ENCODE measurements at places on chromosomes 1 and 21.

- no peak for DNase-seq
Measured at GRCh38 chr1:6832531-6833188, 47.4 kb downstream of the CAMTA1 start.

DNA sequence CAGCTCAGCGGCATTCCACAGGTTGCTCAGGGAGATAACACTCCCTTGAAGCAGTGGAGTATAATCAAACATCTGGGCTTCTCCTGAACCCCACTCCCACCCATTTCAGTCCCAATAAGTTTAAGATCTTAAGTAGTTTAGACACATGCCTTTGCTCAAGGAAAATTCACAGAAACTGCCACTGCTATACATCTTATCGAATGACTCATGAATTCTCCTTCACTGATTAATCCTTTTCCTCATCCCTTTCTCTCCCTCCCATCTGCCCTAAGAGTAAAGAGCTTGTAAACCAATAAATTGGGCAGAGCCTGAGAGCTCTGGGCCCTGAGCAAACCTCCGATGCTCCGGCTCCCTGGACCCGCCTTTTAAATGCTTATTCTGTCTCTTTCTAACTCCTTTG lies 10.2 kb downstream of the VN1R5 start:
- no peak for DNase-seq

DNA sequence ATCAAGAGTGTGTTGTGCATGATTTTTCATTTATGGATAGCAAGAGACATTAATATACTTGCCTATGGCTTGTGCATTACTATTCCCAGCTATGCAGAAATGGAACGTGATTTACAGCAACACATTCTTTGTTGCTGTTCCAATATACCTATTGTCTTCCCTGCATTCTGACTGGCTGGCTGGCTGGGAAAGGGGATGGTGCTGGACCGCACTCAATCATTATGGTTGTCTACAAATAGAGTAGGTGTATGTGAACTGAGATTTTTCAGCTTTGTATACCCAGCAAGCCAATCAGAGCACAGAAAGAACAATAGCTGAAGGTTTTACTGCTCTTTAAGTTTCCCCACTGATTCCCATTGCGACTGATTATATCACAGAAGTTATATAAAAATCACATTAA lies 167.5 kb downstream of the ATG4C start:
- DNase-seq: no peak

DNA sequence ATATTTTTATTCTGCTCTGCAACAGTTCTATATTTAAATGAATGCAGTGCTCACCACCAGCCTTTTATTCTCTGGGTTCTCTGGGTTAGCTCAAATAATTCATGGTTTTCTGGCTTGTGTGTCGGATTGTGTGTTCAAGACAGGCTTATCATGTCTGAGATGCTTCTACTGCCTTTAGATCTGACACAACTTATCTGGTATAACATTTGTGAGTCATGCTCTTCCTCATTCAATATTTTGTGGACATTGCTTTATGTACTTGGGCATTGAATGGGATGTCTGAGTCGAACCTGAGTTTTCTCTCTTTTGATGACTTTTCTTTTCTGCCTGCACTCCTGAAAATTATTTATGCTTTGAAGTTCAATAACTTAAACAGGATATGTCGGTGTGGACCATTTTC lies 17.6 kb upstream of the PKP1 start:
- no peak for DNase-seq

GRCh38 chr1:55980582-55980981 lies 598.8 kb downstream of the PLPP3 start:
- no peak for DNase-seq

- DNase-seq: no peak
Measured at GRCh38 chr1:228037401-228038386, 30.9 kb downstream of the WNT3A start.

DNA sequence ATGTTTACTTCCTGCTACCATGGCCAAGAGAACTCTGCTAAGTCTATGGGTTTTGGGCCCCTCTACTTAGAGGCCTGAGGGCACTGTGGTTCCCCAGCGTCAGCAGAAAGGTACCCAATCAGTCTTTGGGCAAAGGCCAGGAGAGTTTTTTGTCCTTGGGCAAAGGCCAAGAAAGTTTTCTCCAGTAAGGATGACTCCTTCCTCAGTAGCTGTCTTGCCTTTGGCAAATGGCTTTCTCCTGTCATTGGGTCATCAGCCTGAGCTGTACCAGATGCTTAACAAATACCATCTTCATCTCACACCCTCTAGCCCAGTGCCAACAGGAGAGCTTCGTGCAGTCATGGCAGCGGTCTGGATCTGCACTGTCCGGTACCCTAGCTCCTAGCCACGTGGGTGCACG lies 199.3 kb upstream of the TMEM51 start:
- no peak for DNase-seq

GRCh38 chr1:83735526-83735925 lies 263.4 kb downstream of the TTLL7 start:
- DNase-seq: no peak

DNA sequence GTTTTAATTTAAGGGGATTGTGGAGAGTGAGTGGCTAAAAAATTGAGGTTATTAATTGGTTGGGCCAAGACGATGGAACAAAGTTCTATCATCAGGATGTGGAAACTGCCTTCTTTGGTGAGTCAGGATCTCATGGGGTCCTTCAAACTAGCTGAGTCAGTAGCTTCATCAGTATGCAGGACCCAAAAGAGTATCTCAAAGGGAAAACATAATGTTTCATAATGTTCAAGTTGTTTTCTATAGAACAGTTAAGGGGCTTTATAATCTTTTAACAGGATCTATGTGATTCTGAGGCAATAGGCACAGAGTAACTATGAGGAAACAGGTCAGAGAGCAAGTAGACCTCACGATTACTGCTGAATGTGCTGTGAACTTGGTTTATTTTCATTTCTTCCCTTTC lies 3.2 kb upstream of the OLFML2B start:
- no peak for DNase-seq

DNA sequence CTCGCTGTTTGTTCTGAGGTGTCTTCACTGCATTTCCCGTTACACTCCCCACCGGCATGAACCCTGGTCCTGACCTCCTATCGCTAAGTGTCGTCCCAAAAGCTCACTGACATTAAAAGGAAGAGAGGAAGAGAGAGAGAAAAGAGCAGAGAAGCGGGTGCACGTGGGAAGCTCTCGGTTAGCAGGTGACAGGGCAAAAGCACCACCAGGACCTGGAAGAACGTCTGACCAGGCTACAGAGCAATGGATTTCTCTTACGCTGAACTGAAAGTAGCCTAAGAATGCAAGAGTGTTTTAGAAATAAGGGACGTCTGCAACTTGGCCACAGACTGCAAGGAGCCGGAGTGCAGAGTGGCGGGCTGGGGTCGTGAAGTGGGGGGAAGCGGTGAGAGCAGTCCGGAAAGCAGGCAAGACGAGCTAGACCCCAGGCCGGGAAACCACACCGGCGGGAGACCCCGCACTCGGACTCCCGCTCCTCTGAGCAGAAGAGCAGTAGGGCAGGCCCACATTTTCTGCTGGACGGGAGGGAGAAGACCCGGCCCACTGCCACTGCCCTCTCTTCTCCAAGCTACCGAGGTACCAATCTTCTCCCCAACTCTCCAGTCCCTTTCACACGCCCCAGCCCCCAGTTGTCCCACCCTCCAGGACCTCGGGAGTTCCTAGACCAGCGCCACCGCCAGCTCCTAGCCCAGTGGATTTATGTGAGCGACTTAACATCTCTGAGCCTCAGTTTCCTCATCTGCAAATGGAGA lies 8.3 kb upstream of the MPZL1 start:
- no peak for DNase-seq

DNA sequence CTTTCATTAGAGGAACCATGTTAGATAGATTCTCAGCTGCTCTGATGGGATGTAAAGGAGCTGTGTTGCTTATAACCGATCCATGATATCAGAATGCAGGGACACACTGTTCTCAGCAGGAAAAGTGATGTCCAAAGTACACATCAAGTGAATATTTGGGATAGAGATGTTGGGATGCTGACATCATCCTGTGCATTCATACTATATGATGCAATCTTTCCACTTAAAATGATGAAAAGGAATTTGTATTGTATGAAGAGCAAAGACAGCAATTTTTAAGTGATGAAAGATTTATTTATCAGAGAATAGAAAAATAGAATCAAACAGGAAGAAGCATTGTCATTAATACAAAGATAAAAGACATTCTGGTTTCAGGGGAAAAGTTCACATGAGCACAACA lies 110.1 kb downstream of the ERG start:
- DNase-seq: no peak

DNA sequence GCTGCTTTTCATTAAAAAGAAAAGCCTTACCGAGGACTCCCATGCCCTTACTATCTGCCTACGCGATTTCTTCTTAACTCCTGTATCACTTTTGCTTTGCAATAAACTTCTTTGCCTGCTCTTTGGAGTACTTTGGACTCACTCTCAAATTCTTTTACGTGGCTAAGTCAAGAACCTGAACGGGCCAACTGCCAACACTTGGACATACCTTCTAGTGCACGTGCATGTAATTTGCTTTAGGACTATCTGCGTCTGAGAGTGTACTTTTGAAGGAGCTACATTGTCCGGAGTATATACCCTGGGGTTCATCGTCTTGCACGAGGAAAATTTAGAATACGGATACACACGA lies 3.6 kb upstream of the OTUD3 start:
- DNase-seq: no peak

DNA sequence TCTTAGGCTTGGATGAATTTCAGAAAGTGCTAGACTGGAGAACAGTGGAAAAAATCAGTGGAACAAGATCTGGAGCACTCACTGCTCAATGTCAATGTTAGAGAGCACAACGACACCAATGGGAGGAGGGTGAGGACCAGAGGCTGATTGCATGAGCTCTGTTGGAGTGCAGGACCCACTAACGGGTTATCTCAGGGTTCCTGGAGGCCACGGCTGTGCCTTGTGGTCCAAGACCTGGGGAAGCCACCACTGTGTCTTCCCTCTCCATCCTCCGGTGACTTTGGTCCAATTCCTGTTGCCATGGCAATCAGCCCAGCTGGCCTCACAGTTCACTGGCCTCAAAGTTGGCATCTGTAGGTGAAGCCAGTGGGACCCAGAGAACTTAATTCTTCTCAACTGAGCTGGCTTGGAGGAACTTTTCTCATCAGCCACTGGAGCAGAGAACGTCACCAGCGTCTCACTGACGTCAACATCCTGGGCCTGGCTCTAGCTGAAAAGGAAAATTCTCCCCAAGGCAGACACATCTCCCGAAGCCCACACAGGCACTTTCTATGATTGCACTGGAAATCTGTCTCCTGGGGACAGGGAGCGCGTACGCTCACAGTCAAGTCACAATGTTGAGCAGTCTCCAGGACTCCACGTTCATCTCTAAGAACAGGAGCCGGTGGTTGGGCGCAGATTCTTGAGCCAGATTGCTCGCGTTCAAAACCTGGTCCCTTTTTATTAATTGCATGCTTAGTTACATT lies 21.9 kb upstream of the GPR157 start:
- no peak for DNase-seq

- no peak for DNase-seq
Measured at GRCh38 chr1:199399996-199400724, 627.4 kb upstream of the NR5A2 start.

- no peak for DNase-seq
Measured at GRCh38 chr1:30754684-30755171, 2.8 kb downstream of the LAPTM5 start.

DNA sequence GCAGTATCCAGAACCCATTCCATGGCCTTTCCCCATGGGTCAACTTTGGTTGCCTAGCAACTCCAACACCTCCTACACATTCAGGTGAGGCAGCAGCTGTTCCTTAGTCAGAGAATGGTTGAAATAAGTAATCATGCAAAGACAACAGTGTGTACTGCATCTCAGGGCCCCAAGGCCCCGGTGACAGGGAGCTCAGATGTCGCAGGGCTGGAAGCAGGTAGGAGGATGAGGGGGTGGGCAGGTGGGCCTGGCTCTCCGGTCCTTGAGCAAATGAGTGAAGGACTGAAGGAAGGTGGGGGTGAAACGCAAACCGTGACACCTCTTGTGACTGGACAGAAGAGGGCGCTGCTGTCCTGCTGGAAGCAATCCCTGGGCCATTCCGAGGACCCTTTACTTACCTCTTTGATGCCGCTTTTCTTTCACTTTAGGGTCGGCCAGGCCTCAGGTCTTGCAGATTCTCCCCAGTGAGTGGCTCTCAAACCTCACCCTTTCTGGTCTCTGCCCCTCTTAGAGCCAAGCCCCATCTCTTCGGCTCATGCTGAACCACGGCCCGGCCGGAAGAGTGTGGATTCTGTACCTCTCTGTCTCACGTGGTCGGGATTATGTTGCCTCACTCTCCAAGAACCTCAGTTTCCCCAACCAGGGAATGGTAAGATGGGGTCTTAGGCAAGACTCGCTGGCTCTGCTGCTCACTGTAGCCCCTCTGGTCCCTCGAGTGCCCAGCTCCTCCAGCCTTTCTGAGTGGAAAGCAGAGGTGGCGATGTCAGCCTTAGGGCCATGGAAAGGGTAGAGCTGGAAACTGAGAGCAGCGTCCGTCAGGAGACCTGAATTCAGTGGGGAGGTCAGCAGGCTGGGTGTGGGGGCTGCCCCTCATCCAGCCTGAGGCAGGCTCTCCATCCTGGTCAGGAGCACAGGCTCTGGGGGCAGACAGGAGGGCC lies 5.6 kb upstream of the KCNA10 start:
- DNase-seq: peak; percentile 72

DNA sequence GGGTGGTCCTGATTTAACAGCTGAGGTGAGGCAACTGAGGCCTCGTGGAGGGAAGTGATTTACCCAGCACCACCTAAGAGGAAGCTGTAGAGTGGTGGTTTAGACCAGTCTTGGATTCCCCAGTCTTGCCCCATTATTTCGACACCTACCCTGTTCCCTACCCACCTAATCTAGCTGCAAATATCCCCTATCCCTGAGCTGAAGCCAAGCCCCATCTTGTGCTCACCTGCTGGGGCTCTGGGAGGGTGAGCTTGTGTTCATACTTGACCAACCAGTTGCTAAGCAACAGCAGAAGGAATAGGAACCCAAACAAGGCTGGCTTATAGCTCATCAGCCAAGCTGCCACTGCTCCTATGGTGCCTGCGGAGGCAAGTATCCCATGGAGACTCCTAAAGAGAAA lies 2.0 kb downstream of the TEX46 start:
- DNase-seq: peak; percentile 81

DNA sequence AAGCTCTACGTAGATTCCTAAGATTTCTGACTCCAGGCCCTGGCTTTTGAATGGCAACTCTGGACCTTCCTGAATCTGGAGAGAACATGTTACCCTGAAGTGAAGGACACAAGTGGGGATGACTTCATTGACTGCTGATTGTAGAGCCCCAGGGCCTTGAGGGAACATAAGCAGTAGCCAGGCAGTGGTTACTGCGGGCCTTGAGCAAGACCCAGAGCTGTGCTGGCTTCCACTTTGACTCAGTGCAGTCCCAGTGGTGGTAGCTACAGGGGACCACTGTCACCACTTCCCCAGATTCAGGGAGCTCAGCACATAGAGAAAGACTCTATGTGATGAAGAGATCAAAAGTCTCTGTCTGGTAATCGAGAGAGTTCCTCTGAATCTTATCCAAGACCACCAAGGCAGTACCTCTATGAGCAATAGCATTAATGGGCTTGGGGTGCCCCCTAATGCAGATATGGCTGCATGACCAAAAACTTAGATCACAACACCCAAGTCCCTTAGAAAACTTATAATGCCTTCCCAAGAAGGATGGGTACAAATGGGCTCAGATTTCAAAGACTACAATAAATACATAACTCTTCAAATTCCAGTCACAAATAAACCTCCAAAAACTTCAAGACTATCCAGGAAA lies 1278.3 kb downstream of the AMY1C start:
- DNase-seq: no peak

GRCh38 chr1:201602413-201603265 lies 63.7 kb downstream of the NAV1 start:
- DNase-seq: peak; percentile 64

GRCh38 chr1:24052220-24052619 lies 59.7 kb downstream of the MYOM3 start:
- no peak for DNase-seq

- DNase-seq: no peak
Measured at GRCh38 chr1:25072461-25072860, 142.4 kb upstream of the RUNX3 start.

All from WERI-Rb-1 (cell line).